ENCODE measurements at places on chromosomes 2 and 18.

DNA sequence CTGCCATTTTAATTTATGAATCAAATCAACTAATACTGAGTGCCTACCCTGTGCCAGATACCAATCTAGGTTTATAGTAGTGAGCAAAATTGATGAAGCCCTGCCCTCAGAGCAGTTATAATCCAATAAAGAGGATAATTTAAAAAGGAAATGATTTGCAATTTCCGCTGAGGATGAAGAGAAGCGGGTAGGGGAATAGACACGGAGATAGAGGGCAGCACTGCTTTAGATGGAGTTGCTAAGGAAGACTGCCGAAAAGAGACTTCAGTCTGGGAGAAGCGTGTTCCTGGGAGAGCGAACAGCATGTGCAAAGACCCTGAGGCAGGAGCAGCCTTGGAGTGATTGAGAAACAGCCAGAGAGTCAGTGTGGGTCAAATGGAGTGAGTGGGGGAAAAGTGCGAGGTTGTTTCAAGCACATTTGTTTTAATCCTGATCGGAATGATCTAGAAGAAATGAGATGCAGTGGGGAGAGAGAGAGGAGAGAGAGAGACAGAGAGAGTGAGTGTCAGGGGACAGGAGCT lies 12.4 kb downstream of the LAMA3 start:
- H3K27me3 ChIP-seq: peaks cover 3% of the 10 kb centered on the region
- peaks cover 3% of the 10 kb centered on the region for H3K4me1 ChIP-seq
- no peak overlapping the region for H3K4me3 ChIP-seq
- no peak for DNase-seq
- H3K27ac ChIP-seq: no peak overlapping the region

GRCh38 chr2:173822889-173823542 lies 142.2 kb downstream of the SP3 start:
- no peaks in the 10 kb centered on the region for H3K36me3 ChIP-seq
- DNase-seq: no peak
- H3K27me3 ChIP-seq: peaks cover 4% of the 10 kb centered on the region
- no peak overlapping the region for H3K4me3 ChIP-seq
- no peak overlapping the region for H3K27ac ChIP-seq

DNA sequence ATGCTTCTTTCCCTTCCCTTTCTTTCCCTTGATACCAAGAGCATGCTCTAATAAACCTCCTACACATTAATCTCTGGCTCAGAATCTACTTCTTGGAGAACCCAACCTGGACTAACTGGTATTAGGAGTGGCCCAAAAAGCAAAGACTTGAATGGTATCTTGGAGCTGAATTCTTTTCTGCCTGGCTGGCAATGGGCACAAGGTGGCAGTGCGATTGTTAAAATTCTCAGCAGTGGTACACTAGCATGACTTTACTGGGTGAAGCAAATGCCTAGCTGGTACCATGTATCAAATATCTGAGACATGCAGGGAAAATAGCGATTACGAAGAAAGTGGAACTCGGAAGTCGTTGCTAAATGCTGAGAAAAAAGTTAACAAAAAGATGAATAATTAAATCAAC lies 376.1 kb downstream of the XIRP2 start:
- no peaks in the 10 kb centered on the region for H3K4me1 ChIP-seq
- no peaks in the 10 kb centered on the region for H3K36me3 ChIP-seq
- H3K27ac ChIP-seq: no peak overlapping the region
- no peaks in the 10 kb centered on the region for H3K27me3 ChIP-seq
- no peak overlapping the region for H3K4me3 ChIP-seq

DNA sequence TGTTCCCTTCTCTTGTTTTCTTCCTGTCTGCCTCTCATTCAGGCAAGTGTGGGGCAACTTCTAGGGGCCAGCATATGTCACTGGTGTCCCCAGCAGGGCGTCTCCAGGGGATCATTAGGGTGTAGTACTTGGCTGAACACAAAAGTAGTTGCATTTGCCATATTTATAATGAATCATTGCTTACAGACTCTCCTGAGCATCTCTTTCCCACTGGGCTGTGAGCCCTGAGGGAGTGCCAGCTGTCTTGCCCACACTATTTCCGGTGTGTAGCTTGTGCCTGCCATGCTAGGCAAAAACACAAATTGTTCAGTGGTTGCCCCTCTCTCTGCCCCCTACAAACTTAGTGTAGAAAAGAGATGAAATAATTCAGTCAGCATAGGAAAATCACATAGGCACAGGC lies 40.8 kb upstream of the SCLY start:
- no peak for DNase-seq
- no peaks in the 10 kb centered on the region for H3K4me1 ChIP-seq
- H3K27ac ChIP-seq: no peak overlapping the region
- H3K4me3 ChIP-seq: no peak overlapping the region
- no peaks in the 10 kb centered on the region for H3K27me3 ChIP-seq
- peaks cover 17% of the 10 kb centered on the region for H3K36me3 ChIP-seq

DNA sequence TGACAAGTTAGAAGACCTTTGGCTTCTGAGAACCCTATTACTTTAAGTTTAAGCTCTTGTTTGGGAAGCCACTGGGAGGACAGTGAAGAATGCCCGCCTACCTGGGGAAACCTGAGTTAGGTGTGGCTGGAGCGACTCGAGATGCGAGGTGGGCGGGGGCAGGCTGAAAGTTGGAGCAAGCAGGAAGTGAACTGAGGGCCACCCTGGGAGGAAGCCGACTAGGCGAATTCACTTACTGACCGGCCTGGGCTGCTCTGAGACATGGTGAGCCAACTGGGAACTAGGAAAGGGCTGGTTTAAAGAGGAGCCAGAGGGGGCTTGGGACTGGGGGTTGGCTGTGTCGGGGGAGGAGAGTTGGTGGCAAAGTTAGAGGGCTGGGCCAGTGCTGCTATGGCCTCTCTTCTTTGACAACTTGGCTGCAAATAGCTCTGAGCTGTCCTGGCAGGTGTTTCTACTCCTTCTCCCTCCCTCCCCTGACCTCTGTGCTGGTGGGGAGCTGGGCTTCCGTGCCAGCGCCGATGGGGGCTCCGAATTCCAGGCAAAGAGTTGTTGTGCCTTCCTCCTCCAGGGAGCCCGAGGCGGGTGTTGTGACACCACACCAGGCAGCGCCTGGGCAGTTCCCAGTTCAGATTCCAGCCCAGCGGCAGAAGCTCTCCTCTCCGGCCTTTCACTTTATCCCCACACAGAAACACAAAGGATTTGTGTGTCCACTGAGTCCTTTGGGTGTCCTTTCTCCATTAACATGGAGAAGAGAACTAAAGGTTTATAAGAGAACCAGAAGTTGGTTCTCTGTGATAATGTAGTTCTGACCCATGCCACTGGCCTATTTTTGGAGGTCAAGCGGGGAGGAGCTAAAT lies at the start of gene VAMP8:
Gene VAMP8, plus strand, starts transcription at position 201 of the 857 bp plus-strand sequence. Its CDS starts 61 bp downstream, at position 262.
- no peaks in the 10 kb centered on the region for H3K27me3 ChIP-seq
- no peak for DNase-seq

GRCh38 chr2:237253046-237253702 lies 160.8 kb downstream of the COL6A3 start:
- no peak overlapping the region for H3K27ac ChIP-seq
- peaks cover 6% of the 10 kb centered on the region for H3K4me1 ChIP-seq
- no peaks in the 10 kb centered on the region for H3K27me3 ChIP-seq
- no peaks in the 10 kb centered on the region for H3K36me3 ChIP-seq
- no peak overlapping the region for H3K4me3 ChIP-seq
- DNase-seq: no peak

GRCh38 chr2:11764920-11765319 lies 18.5 kb downstream of the LPIN1 start:
- no peak overlapping the region for H3K4me3 ChIP-seq
- no peak overlapping the region for H3K27ac ChIP-seq
- no peaks in the 10 kb centered on the region for H3K27me3 ChIP-seq
- DNase-seq: no peak

- no peak overlapping the region for H3K27ac ChIP-seq
- no peaks in the 10 kb centered on the region for H3K27me3 ChIP-seq
- no peaks in the 10 kb centered on the region for H3K36me3 ChIP-seq
- H3K4me1 ChIP-seq: no peaks in the 10 kb centered on the region
- H3K4me3 ChIP-seq: no peak overlapping the region
These were observed 199.5 kb downstream of the SETBP1 start for GRCh38 chr18:44880170-44880569.

DNA sequence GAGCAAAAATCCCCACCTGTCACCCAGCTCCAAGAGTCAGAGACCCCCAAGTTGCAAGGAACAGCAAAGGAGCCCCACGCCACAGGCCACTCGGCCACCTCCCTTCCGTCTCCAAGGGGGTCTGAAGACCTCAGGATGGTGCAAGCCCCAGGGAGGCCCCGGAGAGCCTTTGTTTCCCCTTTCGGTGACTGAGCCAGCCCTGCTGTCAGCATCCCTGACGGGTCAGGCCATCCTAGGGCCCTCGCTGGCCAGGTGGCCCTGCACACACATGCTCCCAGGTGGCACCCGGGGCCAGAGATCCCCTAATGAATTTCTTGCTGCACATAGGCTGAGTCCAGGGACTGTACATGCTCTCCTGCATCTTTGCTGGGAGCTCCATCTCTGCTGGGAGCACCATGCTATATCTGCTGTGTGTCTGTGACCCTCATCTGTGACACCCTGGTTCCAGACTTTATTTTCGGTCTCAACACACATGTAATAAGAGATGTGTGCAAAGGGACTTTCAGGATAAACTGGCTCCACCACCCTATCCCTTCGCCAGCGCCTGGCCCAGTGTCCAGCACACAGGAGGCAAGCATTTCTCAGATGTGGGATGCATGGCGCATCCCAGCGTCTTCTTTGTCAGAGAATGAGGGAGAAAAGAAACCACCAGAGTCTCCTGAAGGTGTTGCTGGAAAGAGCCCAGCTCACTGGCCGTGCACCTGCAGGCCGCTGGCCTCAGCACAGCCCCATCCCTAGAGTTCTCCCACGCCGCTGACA lies 27.4 kb downstream of the ADI1 start:
- no peak overlapping the region for H3K4me3 ChIP-seq
- DNase-seq: no peak
- no peaks in the 10 kb centered on the region for H3K27me3 ChIP-seq
- H3K4me1 ChIP-seq: peaks cover 11% of the 10 kb centered on the region
- H3K36me3 ChIP-seq: peaks cover 20% of the 10 kb centered on the region

- no peaks in the 10 kb centered on the region for H3K36me3 ChIP-seq
- no peak for DNase-seq
- no peaks in the 10 kb centered on the region for H3K27me3 ChIP-seq
- no peaks in the 10 kb centered on the region for H3K4me1 ChIP-seq
- no peak overlapping the region for H3K27ac ChIP-seq
These were observed 456.6 kb downstream of the THSD7B start for GRCh38 chr2:137221797-137222492.

DNA sequence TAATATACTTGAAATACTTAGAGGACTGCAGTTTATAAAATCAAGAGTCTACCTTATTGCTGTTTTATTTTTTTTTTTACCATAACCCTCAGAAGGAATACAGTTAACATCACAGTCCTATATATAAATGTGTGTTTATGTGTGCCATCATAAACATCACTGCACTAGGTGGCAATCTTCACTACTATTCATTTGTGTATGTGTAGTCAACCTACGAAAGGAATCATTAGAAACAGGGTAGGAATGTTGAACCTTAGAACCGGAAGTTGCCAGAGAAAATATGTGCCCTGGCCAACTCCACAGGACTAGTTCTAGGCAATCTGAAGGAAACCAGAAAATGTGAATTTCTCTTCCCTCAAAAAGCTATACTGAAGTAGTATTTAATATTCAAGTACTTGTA lies 3.4 kb downstream of the GEN1 start:
- no peaks in the 10 kb centered on the region for H3K27me3 ChIP-seq
- H3K4me3 ChIP-seq: no peak overlapping the region
- no peak overlapping the region for H3K27ac ChIP-seq
- no peak for DNase-seq
- H3K36me3 ChIP-seq: no peaks in the 10 kb centered on the region

DNA sequence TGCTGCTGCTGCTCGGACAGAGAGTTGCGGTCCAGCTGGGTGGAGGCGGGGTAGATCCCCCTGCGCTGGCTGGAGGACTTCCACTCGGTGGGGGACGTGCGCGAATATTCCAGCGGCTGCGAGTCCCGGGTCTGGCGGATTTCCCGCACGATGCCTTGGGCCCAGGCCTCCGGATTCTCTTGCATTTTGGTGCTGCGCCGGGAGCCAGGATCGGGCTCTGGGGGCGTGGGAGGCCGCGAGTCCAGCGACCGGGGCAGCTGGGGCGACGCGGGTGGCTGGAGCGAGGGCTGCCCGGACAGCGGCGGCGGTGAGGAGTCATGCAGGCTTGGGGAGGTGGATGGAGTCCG lies 4.8 kb downstream of the NT5C1B start:
- DNase-seq: no peak
- no peak overlapping the region for H3K4me3 ChIP-seq
- H3K27me3 ChIP-seq: no peaks in the 10 kb centered on the region
- no peaks in the 10 kb centered on the region for H3K4me1 ChIP-seq
- H3K27ac ChIP-seq: no peak overlapping the region

DNA sequence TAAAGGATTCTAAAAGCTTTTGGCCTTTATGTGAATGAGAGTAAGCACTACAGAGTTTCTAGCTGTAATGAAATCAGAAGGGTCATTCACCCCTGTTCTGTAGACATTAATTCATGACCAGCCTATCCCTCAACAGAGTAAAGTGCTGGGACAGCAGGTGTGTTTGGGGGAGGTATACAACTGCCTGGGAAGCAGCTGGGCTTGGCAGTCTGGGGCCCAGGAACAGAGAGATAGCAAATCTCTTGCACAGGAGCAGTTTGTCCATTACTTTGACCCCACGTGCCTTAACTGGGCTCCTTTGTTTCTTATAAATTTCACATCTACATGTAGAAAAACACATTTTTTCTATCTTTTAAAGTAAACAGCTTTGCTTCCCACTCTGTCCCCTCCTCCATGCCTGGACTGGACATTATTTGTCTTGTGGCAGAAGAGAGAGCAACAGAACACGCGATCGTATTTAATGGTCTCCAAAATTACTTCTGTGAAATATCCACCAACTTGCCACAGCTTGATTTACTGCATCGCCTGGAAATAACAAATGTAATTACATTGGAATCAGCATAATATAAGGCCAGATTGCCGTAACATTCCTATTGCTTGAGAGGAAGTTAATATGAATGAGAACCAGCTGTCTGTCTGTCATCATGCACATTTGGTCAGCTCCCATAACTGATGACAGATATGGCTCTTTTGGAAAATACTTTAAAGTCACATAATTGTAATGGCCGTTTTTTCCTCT lies 263.8 kb downstream of the RBM43 start:
- H3K4me3 ChIP-seq: no peak overlapping the region
- H3K4me1 ChIP-seq: no peaks in the 10 kb centered on the region
- no peak overlapping the region for H3K27ac ChIP-seq
- H3K36me3 ChIP-seq: no peaks in the 10 kb centered on the region
- no peak for DNase-seq

GRCh38 chr2:173990970-173991819 lies 26.0 kb upstream of the SP3 start:
- DNase-seq: peak; percentile 86
- H3K27me3 ChIP-seq: no peaks in the 10 kb centered on the region
- H3K4me1 ChIP-seq: peaks cover 75% of the 10 kb centered on the region
- peak overlapping the region; percentile 72 for H3K27ac ChIP-seq
- peak overlapping the region; percentile 26 for H3K4me3 ChIP-seq

- no peaks in the 10 kb centered on the region for H3K36me3 ChIP-seq
- no peak for DNase-seq
- H3K4me1 ChIP-seq: peaks cover 42% of the 10 kb centered on the region
These were observed 16.4 kb downstream of the IGFBP2 start for GRCh38 chr2:216649574-216649973.

- no peaks in the 10 kb centered on the region for H3K27me3 ChIP-seq
- H3K4me3 ChIP-seq: no peak overlapping the region
- DNase-seq: no peak
- no peak overlapping the region for H3K27ac ChIP-seq
- H3K36me3 ChIP-seq: no peaks in the 10 kb centered on the region
These were observed 169.1 kb downstream of the DCDC2C start for GRCh38 chr2:3872451-3872850.

All from tibial artery (tissue), 4 donors.